Stimulated activated CD4-positive, alpha-beta T cell treated with anti-CD3 and anti-CD28 coated beads, Interleukin-1b, Interleukin-23, amount 100 ng/mL, for 4 hours (primary cell): ENCODE measurements at places on chromosomes 6 and 20.

- DNase-seq = no peak
These were observed 26.9 kb downstream of the NRN1 start for GRCh38 chr6:5979650-5980420.

GRCh38 chr6:128271527-128271926, 248.9 kb downstream of the PTPRK start:
- DNase-seq = no peak

DNA sequence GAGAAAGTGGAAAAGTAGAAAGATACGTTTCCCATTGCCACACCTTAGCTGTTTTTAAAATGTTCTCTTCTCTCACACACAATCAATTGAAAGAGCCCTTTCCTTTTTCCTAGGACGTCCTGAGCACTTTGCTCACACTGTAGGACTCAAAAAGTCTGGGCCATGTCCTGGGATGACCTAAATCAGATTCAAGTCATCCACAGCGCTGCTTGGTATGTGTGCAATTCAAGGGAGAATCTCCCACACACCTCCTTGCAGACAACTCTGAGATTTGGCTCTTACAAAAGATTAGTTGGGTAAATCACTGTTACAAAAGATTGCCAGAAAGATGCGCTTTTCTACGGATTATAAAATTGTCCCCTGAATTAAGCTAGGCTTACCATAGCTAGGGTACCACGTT, 130.1 kb downstream of the RNASET2 start:
- no peak for DNase-seq

GRCh38 chr6:80094017-80094416, 12.5 kb upstream of the BCKDHB start:
- peak; percentile 14 for DNase-seq

DNA sequence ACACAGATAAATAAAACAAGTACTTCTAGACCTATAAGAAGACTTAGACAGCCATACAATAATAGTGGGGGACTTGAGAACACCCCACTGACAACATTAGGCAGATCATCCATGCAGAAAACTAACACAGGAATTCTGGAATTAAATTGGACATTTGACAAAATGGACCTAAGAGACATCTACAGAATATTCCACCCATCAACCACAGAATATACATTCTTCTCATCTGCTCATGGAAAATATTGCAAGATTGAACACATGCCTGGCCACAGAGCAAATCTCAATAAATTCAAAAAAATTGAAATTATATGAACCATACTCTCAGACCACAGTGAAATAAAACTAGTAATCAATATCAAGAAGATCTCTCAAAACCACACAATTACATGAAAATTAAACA, 44.3 kb upstream of the KIAA1586 start:
- DNase-seq = no peak

DNA sequence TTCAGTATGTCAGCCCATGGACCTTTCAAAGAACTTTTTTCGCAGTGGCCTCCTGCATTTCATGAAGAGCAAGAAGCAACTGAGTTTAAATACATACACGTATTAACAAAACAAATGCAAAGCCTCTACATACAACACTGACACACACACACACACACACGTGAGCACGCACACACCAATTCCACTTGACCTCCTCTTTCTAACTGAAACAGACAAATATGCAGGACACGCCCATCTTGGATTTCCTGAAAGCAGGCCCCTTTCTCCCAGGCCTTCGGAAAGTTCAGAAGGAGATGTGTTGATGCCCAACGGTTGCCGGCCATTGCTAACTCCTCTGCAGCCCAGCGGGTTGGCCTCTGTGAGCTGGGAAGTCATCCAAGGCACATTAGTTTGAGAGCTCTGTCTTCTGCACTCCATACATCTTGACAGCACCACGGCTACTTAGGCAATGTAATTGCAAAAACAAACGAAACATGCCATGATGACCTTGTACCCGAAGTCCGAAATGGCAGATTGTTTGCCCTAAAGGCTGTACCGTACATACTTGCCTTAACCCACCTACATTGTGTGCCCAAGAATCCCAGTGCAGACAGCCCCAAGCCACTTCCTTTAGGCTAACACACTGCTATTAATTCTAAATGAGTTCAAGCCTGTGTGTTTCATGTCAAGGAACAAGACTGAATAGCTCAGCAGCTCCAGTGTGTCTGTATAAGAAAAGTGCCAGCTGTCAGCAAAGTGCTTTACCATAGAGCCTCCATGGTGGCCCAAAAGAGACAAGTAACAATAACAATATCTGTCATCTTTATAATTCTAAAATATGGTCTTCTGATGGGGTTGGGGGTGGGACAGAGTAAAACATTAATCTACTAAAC, 138.8 kb upstream of the RNF217 start:
- DNase-seq = no peak

- no peak for DNase-seq
These were observed 56.9 kb downstream of the HAO1 start for GRCh38 chr20:7883309-7883708.

DNA sequence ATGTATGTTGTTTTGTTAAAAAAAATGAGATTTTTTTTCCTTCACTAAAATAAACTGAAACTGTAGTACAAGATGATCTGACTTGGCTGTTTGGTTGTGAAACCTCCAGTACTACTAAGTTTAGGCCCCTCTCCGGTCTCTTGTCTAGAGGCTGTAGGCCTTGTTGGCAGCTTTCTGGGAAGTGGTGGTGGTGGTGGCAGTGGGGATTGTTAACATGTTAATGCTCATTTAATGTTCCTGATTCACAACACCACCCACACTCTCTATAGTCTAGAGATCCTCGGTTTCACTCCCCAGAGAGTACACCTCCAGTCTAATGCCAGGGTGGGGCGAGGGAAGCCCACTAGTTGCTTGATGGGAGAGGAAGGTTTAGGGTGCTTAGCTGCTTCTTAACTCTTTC, 24.1 kb downstream of the STK4 start:
- DNase-seq = no peak

DNA sequence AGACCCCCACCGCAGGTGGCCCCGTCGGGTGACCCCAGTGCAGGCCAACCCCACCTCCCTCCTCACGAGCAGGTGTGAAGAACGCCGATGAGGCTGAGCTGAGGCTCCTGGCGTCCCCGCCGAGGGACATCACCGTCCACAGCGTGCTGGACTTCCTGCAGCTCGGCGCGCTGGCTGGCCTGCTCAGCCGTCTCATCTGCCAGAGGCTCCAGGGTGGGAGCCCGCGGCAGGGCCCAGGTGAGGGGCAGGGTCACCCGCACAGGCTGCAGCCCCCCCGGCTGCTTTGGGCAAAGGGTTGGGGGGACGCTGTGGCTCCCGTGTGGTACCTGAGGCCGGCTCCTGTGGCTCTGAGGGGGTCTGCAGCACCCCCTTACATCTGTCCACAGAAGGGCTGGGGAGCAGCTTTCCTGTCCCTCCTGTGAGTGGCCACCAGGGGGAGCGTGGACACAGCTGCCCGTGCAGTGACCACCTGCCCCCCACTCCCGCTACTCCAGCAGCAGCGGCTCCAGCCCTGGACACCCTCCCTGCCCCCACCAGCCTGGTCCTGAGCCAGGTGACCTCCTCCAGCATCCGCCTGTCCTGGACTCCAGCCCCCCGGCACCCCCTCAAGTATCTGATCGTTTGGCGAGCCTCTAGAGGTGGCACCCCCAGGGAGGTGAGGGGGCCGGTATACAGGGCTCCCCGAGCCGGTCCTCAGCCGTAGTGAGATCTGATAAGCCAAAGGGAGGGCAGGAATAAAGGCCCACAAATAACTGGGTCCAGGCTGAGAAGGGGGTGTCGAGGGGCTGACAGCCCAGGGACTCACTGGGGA, 16.5 kb downstream of the COL20A1 start:
- DNase-seq = no peak

DNA sequence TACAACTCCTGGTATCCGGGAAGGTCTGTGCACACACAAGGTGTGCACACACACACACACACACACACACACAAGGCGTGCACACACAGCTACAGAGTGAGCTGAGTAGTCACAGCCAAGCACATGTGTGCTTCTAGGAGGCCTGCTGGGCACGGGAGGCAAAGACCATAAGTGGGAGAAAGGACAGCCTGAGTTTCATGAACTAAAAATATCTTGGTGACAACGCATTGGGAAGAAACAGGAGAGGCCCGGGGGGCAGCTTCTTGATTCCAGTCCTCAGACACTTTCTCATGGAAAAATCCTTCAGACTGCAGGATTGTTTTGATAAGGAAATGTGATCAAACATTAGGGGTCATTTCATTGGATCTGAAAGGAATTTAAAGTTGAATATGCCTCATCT, 2.6 kb downstream of the TRAF3IP2 start:
- DNase-seq = no peak

- no peak for DNase-seq
These were observed 9.4 kb upstream of the RAB44 start for GRCh38 chr6:36688063-36688738.

DNA sequence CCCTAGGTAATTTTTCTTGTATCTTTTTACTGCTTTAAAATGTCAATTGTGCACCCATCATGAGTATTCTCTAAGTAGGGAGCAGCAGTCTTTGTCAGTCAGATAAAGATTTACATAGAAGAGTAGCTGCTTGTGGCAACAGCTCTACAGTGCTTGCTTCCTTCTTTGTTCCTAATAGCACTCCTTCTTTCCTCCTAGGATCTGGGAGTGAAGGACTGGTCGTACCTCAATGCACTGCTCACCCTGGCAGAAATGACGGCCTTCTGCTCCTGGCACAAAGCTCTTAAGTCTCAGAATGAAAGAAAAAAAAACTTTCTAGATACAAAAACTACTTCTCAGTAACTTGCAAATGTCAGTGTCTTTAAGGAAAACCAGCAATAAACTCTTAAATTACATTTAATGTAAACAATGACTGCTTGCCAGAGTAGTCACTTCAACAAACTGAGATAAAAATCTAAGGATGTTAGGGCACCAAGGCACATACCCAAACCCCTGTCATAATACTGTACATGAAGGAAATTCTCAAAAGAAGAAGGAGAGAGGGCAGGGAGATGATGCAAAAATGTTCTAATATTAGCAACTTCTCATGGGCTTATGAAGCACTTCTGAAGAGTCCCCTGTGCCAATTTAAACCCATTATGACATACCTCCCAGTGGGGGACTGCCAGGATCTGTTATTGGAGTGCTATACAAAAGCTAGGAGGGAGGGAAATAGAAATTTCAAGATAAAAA, 34.0 kb downstream of the NCOA6 start:
- no peak for DNase-seq

DNA sequence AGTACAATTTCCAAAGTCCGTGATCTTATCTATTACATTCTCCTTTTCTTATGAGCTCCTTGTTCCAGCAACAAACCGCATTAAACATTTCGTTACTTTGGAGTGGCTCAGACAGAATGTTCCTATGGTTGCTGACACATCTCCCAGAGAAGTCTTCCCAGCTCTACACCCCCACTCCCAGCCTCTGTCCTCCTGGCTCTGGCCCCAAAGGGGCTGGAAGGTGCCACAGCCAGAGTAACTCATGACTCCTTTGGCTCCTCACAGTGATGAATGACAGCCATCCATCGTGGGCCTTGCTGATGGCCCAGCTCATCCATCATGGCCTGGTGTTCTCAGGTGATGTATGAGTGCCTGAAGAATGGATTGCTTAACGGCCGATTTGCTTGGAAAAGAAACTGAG, 203.0 kb downstream of the DHX35 start:
- DNase-seq = no peak

GRCh38 chr20:52166150-52166549, 25.4 kb downstream of the ZFP64 start:
- DNase-seq = no peak
